Trophoblast cell (in vitro differentiated cells and primary cell): ENCODE measurements at places on chromosomes 2 and 18.

GRCh38 chr2:130371723-130372054 is 15.8 kb downstream of the PTPN18 start:
- no peak for DNase-seq

DNA sequence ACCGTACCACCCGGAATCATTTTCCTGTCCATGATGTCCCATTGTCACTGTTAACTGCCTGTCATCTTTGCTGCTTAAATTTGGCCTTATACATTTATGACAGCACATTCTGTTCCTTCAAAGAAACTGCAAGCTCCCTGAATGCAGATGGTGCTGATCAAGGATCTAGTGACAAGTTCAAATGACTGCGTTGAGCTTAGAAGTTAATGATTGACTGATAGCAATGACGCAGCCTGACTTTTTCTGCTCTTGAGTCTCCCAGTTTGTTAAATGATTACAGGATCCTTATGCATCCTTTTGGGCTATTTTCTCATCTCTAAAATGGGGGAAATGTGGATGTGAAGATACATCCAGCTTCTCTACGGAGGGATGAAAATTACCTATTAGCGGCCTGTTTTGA is 159.0 kb downstream of the DCC start:
- DNase-seq = no peak

- DNase-seq = no peak
Measured at GRCh38 chr2:127389778-127390435, 2.1 kb upstream of the MAP3K2 start.

GRCh38 chr2:151891566-151892194 is 63.5 kb upstream of the ARL5A start:
- DNase-seq = peak; percentile 54

GRCh38 chr2:11467749-11468148 is 1.8 kb upstream of the E2F6 start:
- no peak for DNase-seq
